ENCODE measurements at places on chromosomes 12 and 14. TPM values are rescaled to one million over a fixed set of nuclear protein-coding genes. Genes with fewer than 3 reads are reported as not detected.

SMOC1 gene
- 9.8 TPM for total RNA-seq

RNASE1 gene
- 174 TPM for total RNA-seq

SUOX gene
- total RNA-seq = 15.5 TPM

CTSG gene
- 1.5 TPM for total RNA-seq

- no peak overlapping the region for H3K4me3 ChIP-seq
- H3K27ac ChIP-seq = no peak overlapping the region
- H3K27me3 ChIP-seq = no peaks in the 10 kb centered on the region
- no peaks in the 10 kb centered on the region for H3K4me1 ChIP-seq
- no peak for DNase-seq
Observed at GRCh38 chr12:129651951-129652350, 251.9 kb downstream of the TMEM132D start.

DNA sequence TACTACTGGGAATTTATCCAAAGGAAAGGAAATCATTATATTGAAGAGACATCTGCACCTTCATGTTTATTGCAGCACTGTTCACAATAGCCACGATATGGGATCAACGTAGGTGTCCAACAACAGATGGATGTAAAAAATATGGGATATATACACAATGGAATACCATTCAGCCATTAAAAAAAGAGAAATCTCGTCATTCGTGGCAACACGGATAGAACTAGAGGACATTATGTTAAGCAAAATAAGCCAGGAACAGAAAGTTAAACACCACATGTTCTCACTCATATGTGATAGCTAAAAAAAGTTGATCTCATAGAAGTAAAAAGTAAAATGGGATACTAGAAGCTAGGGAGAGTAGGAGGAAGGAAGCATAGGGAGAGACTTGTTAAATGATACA, 82.9 kb upstream of the CLMN start:
- DNase-seq = no peak
- H3K36me3 ChIP-seq = no peaks in the 10 kb centered on the region
- H3K4me1 ChIP-seq = no peaks in the 10 kb centered on the region
- no peak overlapping the region for H3K4me3 ChIP-seq
- H3K27me3 ChIP-seq = no peaks in the 10 kb centered on the region

GRCh38 chr14:45807178-45807899, 554.3 kb upstream of the MIS18BP1 start:
- no peaks in the 10 kb centered on the region for H3K27me3 ChIP-seq
- H3K36me3 ChIP-seq = no peaks in the 10 kb centered on the region
- no peak for DNase-seq

- H3K36me3 ChIP-seq = no peaks in the 10 kb centered on the region
- H3K27me3 ChIP-seq = no peaks in the 10 kb centered on the region
- no peaks in the 10 kb centered on the region for H3K4me1 ChIP-seq
Observed at GRCh38 chr12:131189781-131190180, 236.1 kb downstream of the ADGRD1 start.

GRCh38 chr14:22593601-22594000, 4.5 kb upstream of the ABHD4 start:
- DNase-seq = no peak
- H3K4me1 ChIP-seq = peaks cover 9% of the 10 kb centered on the region
- no peaks in the 10 kb centered on the region for H3K36me3 ChIP-seq

- DNase-seq = peak; percentile 82
- no peaks in the 10 kb centered on the region for H3K4me1 ChIP-seq
- H3K27ac ChIP-seq = no peak overlapping the region
- H3K27me3 ChIP-seq = no peaks in the 10 kb centered on the region
Observed at GRCh38 chr14:101449114-101449513, 112.2 kb upstream of the DIO3 start.

Data from vagina (tissue), 2 donors.